ENCODE measurements at places on chromosomes 12 and 14. TPM values are rescaled to one million over a fixed set of nuclear protein-coding genes. Genes with fewer than 3 reads are reported as not detected.

DNA sequence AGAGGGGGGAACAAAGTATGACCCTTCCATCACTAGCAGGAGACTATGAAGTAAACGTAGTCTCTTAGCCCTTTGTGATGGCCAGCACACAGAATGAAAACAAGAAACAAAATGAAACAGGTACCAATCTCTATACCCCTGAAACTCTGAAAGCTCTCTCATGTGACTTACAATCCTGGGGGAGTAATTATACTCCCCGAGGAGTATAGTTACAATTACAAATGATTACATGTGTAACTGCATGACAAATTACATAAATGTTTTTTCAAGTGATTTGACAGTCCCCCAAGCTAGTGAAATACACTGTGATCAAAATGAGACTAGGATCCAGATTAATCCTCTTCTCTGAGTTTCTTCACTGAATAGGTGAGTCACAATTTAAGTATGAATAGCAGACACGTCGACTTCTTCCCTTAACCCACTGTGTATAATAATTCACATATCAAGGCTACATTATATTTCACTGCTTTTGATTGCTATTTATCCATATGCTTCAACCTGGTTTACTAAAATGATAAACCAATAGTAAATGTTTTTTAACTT lies 74.0 kb downstream of the SPTSSA start:
- no peak for DNase-seq

The RNF212B gene
- 1.9 TPM for polyA plus RNA-seq

The JPH4 gene
- 11.0 TPM for polyA plus RNA-seq

GRCh38 chr14:55107766-55108554 lies 21.1 kb upstream of the LGALS3 start:
- no peak for DNase-seq

The SH2B3 gene
- polyA plus RNA-seq, result 18.0 TPM

The DHRS2 gene
- polyA plus RNA-seq, result 66.8 TPM

The GEMIN2 gene
- 23.4 TPM for polyA plus RNA-seq

GRCh38 chr14:100443603-100444002 lies 120.5 kb downstream of the SLC25A47 start:
- no peak for DNase-seq

The SSTR1 gene
- polyA plus RNA-seq, result 1.9 TPM

The FBXO21 gene
- 61.0 TPM for polyA plus RNA-seq

The SUSD6 gene
- polyA plus RNA-seq, result 19.8 TPM

The RHEBL1 gene
- polyA plus RNA-seq, result 2.4 TPM

DNA sequence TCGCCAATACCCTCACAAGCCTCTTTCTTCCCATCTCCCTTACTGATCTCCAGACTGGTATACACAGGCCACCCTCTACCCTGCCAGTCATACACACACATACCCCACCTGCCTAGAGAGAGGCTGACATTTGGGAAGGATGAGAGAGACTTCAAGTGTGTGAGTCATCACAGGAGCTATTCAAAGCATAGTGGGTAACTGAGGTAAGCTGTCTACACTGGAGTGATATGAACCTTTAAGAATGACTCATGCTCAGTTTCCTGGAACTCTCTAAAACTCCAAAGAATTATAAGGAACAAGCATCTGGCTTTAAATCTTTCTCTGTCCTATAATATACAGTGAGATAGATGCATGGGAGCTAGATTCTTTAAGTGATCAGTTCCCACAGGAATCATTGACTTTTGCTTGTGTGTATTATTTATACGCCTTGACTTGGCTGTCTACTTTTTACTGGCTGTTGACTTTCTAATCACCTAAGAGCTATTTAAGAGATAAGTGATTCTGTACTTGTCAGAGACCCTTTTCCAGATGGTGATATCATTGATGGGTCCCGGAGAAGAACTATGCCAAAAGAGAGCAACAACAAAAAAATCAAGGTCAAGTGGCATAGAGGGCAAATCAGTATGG lies 5.8 kb downstream of the IGF1 start:
- no peak for DNase-seq

Data from left renal cortex interstitium (tissue), 4 donors.